Right cardiac atrium (tissue), 5 donors: ENCODE measurements at places on chromosomes 7 and 10. TPM values are rescaled to one million over a fixed set of nuclear protein-coding genes. Genes with fewer than 3 reads are reported as not detected.

Gene HPS1
- 31.7 TPM for total RNA-seq

DNA sequence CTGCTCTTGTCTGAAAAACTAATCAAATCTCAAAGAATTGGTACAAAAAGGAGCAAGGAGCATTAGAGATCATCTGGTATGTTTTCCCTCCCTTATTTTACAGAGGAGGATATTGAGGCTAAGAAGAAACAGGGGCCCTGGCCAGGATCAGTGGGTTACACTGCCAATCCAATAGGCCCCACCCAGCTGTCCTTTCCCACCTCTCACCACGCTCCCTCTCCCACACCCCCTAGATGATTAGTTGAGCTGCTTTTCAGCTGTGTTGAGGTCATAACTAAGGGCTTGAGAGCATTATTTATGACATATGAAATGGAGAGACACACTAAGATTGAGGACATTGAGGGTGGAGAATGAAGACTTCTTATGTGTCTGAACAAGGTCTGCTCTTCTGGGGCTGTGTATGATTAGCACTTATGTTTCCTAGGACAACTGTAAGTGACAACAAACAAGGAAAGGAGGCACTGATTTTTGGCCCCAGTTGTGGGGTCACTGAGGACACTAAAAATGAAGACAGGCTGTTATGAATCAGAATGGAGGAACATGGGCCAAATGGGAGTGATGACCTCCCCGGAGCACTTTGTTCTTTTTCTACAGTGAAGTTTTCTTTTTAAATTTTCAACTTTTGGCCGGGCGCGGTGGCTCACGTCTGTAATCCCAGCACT lies 26.5 kb downstream of the VWA2 start:
- DNase-seq = no peak

GRCh38 chr10:100982916-100983830 lies 4.1 kb downstream of the MRPL43 start:
- DNase-seq = no peak

Gene CPA2
- 0.67 TPM for total RNA-seq

DNA sequence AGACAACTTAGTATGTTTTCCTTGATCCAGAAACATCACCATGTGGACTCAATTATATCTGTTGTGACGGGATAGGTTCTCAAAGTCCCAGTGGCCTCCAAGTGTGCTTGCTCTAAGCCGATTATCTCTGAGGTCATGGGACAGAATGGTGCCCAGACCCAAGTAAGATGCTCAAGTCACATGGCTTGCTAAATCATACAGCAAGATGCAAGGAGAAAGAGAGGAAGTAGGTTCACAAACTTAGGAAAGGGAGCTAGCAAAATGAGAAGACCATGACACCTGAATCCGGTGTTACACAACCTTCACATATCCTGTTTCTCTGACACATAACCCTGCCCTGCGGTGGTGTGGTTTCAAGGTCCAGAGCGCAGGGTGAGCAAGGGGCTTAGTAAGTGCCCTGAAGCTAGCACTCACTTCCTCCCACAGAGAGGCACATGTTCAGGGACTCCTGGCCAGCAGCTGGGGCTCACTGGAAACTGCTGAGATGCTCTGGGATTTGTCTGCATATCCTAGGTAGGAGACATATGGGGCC lies 590.9 kb upstream of the ANKRD30A start:
- no peak for DNase-seq

DNA sequence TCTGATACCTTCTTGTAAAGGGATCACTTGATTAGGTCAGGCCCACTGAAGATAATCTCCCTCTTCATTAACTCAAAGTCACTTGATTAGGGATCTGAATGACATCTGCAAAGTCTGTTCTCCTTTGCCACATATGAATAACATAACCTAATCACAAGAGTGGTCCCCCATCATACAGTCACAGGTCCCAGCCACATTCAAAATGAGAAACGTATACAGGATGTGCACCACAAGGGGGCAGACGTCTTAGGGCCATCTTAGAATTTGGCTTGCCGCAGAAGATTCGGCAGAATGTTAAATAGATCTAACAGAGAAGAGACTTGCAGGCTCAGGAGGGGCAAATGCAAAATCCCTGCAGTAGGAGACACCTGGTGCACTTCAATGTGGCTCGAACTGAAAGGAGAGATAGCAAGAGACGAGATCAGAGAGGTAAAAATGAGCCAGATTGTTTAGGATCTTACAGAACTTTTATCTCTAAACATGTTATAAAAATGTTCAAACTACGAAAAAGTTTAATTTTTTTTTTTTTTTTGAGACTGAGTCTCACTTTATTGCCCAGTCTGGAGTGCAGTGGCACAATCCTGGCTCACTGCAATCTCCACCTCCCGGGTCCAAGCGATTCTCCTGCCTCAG lies 10.4 kb upstream of the SMC3 start:
- DNase-seq = no peak
